ENCODE measurements at places on chromosomes 5 and 9.

GRCh38 chr5:177453852-177454396 is 7.3 kb downstream of the PRR7 start:
- DNase-seq, result peak; percentile 61

DNA sequence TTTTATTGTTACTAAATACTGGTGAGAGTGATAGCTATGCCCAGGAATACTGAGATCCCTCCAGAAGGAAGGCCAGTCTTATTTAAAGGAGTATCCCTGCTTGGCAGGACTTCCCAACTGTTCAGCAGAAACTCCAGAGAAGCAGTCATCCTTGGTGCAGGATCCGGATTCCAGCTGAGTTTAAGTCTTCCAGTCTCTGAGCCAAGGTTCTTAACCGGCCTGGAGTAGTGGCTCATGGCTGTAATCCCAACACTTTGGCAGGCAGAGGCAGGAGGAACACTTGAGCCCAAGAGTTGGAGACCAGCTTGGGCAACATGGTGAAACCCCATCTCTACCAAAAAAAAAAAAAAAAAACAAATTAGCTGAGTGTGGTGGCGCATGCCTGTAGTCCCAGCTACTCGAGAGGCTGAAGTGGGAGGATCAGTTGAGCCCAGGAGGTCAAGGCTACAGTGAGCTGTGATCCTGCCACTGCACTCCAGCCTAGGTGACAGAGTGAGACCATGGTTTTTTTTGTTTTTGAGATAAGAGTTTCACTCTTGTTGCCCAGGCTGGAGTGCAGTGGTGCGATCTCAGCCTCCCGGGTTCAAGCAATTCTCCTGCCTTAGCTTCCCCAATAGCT is 7.6 kb downstream of the NAIF1 start:
- no peak for DNase-seq

- DNase-seq, result peak; percentile 56
Observed at GRCh38 chr9:111598733-111599091, 735 bp downstream of the PTGR1 start.

GRCh38 chr5:149419859-149420544 is 40.9 kb upstream of the IL17B start:
- no peak for DNase-seq

DNA sequence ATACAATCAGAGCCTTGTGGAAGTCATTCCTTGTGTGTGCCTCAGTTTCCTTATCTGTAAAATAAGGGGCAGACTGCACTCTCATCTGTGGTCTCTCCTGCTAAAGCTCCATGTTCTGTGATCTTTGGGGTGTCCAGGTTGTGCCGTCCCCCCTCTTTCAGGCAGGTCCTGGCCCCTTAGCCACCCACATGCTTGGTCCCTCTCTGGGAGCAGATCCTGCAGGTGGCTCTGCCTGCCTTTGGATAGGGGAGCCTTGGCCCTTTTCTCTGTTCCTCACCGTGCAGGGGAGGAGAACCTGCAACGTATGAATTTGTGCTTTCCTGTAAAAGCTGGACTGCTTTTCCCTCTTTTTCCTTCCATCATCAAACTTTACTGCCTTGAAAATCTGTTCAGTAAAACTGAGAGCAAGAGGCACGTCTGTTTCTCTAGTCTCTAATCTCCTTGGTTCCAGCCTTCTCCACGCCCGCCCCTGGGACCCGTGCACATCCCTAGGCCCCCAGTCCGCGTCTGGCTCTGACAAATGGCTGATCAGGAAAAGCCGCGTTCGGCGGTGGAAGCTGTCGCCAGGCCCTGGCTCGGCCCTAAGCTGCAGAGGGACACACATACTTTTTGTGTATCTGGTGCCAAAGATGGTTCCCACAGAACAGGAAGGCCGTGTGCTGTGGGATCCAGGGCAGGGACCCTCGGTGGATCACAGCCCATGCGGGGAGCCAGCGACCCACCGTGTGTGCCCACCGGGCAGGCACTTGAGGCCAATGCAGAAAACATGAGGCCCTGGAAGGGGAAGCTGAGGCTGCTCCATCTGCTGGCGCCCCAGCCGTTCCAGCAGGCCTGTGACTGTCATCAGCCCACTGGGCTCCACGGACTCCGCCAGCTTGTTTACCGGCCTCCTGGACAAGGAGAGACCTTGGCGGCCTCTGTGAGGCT is 43.4 kb upstream of the COL5A1 start:
- peak; percentile 79 for DNase-seq

GRCh38 chr9:21993007-21993406 is 1.2 kb downstream of the CDKN2A start:
- DNase-seq, result no peak

DNA sequence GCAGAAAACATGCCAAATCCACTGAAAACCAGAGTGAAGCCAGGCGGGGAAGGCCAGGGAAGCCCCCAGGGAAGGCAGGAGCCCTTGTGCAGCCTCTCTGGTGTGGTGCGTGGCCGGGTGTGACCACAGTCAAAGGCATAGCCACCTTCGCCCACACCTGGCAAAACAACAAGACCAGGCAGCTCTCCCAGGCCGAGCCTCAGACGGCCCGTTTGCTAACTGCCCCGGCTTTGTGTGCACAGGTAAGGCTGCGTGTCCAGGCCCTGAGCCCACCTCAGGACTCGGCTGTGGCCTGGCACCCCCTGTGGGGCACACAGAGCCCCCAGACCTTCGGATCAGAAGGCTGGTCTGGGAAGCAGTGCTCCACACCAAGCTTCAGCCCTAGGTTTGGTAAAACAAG is 6.1 kb downstream of the TMEM250 start:
- no peak for DNase-seq

- no peak for DNase-seq
Observed at GRCh38 chr5:52466113-52466512, 321.6 kb upstream of the ITGA1 start.

Measured in tongue (tissue), 3 donors.